ENCODE measurements at places on chromosomes 3 and 15.

DNA sequence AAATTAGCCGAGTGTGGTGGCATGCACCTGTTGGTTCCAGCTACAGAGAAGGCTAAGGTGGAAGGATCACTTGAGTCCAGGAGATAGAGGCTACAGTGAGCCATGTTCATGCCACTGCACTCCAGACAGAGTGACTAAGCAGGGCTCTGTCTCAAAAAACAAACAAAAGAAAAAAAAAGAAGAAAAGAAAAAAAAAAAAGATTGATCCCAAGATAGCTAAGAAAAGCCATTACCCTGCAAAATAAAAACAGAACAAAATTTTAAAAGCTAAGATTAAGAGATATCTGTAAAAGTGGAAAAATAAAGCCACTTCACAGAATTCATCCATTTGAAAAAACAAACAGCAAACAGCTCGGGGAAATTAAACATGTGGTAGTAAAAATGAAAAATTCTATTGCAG is 23.8 kb downstream of the LRRC2 start:
- no peak for DNase-seq

- no peak for DNase-seq
Observed at GRCh38 chr3:20182206-20182605, 3.8 kb downstream of the SGO1 start.

DNA sequence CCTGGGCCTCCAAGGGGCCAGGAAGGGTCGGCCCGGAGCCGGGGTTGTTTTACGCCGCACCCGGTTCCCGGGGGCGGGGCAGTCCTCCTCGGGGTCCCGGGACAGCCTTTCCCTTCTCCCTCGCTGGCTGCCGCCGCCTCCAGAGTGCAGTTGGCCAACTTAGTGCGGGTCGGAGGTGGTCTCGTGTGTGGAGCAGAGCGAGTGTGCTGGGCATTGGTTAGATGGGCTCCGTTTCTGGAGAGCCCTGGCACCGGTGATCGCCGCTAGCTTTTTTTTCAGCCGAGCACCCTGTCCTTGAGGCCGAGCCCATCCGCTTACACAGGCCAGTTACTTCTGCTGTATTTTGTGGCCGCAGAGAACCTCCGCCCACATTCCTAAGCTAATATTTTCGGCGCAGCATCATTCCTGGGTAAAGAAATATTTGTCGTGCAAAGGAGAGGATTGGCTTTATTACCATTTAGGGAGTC is 585 bp downstream of the KIF23 start:
- peak; percentile 38 for DNase-seq

DNA sequence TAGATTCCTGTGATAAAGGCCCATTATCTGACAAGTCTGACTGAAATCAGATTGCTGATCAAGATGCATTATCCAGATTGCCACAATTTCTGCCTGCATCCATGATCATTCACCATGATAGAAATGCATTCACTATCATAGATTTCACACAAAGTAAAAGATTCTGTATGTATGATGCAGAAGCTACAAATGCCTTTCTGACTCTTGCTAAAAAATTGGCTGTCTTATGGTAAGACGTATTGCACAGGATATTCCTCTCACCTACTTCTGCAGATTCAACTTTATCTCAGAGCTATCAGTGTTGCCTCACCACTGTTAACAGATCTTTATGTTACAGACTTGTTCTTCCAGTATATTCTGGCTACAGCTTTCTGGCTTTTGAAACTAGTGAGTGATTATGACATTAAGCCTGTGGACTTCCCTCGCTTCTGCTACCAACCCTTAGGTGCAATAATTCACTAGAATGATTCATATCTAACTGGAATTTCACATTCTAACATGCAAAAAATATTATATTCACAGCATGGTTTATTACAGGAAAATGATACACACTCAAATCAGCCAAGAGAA is 955.3 kb downstream of the EPHA3 start:
- no peak for DNase-seq

- no peak for DNase-seq
Observed at GRCh38 chr3:113607219-113607596, 74.9 kb downstream of the SIDT1 start.

GRCh38 chr3:52835766-52836470 is 1.1 kb upstream of the MUSTN1 start:
- no peak for DNase-seq

DNA sequence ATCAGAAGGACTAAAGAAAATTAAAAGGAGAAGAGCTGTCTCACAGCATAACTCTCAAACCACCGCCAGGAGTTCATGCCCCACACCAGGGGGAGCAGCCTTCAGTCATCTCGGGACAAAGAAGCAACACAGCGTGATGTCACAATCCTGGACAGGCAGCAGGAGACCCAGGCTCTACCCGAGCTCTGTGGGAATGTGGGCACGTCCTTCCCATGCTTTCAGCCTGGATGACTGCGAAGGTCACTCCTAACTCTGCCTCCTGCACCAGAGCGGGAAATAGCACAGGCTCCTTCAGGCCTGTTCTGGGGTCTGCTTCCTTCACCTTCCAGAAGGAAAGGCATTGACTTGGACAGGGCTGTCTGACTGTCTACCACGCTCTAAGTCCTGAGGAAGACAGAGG is 31.3 kb downstream of the NOX5 start:
- DNase-seq = no peak

- DNase-seq = no peak
Observed at GRCh38 chr3:177110895-177111294, 86.4 kb downstream of the TBL1XR1 start.

- no peak for DNase-seq
Observed at GRCh38 chr15:92101708-92102394, 248.3 kb downstream of the SLCO3A1 start.

DNA sequence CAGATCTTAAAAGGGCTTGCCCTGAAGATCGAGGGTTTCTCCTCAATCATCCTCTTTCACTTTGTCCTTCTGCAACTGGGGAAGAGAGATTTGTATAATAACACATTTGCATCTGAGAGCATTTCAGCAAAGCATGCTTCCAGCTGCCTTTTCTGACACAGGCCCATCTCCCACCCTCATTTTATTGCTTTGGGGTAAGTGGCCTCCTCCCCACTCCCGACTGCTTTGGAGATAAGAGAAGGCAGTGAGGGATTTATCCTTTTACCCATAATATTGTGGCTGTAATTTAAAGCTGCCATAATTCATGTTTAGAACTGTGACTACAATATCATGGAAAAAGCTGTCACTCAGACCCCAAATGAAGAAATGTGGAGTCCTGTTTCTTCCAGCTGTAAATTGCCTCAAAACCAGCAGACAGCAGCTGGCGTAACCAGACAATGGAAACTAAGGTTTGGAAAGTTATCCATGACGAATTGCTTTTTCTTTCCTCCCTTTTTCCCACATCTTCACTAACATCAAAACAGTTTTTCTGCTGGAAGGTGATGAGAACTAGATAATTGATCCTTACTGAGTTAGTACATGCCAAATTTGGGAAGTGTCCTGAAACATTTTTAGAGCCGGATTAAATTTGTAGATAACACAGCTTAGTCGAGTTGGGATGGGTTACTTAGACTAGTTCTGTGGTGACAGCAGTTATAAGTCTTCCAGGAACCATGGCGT is 104.2 kb upstream of the PFN2 start:
- peak; percentile 23 for DNase-seq

All from uterus (tissue), 4 donors.